ENCODE measurements at places on chromosomes 1 and 21.

GRCh38 chr1:67766141-67766978 is 66.9 kb downstream of the GNG12 start:
- no peak for DNase-seq

DNA sequence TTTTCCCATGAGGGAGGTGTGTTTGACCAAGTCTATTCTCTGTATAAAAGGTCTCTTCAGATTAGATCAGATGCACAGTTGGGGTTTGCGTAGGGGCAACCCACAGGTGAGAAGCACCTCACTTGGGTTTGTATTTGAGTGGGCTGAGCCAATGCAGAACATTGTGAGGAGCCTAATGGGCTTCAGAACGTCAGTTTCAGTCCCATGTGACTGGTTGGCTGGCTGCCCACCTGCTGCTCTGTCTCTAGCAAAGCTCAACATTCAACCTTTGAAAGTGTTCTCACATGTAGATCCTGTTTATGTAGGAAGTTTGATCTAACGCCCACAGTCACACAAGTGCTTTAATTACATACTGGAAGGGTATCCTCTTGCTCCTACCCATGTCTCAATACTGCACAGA is 105.5 kb downstream of the FASLG start:
- DNase-seq = no peak

GRCh38 chr1:58788259-58788658 is 4.4 kb upstream of the JUN start:
- no peak for DNase-seq

- DNase-seq = no peak
These were observed 183.3 kb downstream of the KAZN start for GRCh38 chr1:14781811-14782210.

GRCh38 chr1:48870596-48870995 is 93.9 kb upstream of the BEND5 start:
- DNase-seq = no peak

- peak; percentile 78 for DNase-seq
These were observed at the start of gene LPGAT1 for GRCh38 chr1:211830328-211831142. Gene LPGAT1, minus strand, starts transcription at chr1:211830763. Its CDS starts 1,467 bp downstream, at chr1:211829296.

GRCh38 chr1:229859026-229859425 is 208.0 kb upstream of the GALNT2 start:
- no peak for DNase-seq

DNA sequence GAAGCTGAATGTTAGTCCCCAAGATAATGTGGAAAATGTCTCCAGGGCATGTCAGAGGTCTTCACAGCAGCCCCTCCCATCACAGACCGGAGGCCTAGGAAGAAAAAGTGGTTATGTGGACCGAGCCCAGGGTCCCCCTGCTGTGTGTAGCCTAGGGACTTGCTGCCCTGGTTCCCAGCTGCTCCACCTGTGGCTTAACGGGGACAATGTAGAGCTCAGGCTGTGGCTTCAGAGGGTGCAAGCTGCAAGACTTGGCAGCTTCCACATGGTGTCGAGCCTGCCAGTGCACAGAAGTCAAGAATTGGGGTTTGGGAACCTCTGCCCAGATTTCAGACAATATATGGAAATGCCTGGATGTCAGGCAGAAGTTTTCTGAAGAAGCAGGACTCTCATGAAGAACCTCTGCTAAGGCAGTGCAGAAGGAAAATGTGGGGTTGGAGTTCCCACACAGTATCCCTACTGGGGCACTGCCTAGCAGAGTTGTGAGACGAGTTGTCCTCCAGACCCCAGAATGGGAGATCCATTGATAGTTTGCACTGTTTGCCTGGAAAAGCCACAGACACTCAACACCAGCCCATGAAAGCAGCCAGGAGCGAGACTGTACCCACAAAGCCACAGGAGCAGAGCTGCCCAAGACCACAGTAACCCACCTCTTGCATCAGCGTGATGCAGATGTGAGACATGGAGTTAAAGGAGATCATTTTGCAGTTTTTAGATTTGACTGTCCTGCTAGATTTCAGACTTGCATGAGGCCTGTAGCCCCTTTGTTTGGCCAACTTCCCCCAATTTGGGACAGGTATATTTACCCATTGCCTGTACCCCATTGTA is 204.9 kb downstream of the MRPL39 start:
- no peak for DNase-seq

- no peak for DNase-seq
These were observed 99.1 kb upstream of the CTTNBP2NL start for GRCh38 chr1:112296908-112297307.

GRCh38 chr1:175262621-175263020 is 70.0 kb upstream of the KIAA0040 start:
- no peak for DNase-seq

DNA sequence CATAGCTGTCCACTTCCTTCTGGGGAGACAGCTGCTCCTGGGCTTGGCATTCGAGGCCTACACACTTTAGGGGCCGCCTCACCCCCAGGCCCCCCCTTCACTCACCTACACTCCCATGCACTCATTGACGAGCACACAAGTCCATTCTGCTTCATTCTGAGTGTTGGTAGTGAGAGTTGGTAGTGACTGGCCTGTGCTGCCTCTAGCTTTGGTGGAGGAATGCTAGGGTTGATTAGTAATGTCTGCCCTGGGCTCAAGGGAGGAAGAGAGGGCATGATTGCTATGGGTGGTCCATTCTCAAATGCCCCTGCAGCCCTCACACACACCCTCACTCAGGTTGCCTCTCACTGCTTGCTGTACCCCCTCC is 30.4 kb downstream of the TRIM11 start:
- no peak for DNase-seq

Measured in activated B cell treated with CpG ODN at 0.5 μM for 24 hours (primary cell).